ENCODE measurements at places on chromosomes 13 and 19. TPM values are rescaled to one million over a fixed set of nuclear protein-coding genes. Genes with fewer than 3 reads are reported as not detected.

- DNase-seq, result no peak
Measured at GRCh38 chr13:30052120-30052519, 201.7 kb upstream of the UBL3 start.

DNA sequence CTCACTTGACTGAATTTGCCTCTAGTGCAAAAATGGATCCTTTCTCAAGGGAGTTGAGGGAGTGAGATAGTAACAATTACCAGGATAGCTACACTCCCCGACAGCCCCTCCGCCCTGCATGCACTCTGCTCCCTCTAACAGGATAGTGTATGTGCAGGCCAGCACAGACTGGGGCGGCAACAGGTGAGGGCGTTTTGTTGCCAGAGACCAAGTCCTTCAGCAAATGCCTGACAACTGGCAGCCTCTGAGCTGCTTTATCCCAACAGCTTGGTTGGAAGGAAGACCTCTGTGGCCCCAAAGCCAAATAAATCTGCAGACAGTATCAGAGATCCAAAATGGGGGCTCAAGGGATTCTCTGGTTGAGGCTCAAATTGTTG is 86.6 kb downstream of the SLC7A1 start:
- peak; percentile 51 for DNase-seq

GRCh38 chr19:11136400-11137101 is 19.0 kb downstream of the SPC24 start:
- no peak for DNase-seq

DNA sequence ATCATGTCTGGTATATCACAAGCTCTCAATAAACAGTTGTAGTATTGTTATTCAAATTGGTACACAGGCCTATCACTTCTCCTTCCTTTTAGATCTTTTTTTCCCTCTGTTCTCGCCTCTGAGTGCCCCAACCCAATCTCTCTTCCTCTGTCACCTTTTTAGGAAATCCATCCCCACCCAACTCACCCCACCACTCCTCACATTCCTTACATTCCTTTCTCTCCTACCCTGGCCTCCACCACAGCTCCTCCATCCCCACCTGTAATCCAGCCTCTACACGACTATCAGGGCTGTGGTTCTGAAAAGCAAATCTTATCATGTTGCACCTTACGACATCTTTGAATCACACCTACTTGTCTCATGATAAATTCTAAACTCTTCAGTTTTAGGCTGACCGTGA is 545.4 kb upstream of the GPC6 start:
- DNase-seq, result no peak

DNA sequence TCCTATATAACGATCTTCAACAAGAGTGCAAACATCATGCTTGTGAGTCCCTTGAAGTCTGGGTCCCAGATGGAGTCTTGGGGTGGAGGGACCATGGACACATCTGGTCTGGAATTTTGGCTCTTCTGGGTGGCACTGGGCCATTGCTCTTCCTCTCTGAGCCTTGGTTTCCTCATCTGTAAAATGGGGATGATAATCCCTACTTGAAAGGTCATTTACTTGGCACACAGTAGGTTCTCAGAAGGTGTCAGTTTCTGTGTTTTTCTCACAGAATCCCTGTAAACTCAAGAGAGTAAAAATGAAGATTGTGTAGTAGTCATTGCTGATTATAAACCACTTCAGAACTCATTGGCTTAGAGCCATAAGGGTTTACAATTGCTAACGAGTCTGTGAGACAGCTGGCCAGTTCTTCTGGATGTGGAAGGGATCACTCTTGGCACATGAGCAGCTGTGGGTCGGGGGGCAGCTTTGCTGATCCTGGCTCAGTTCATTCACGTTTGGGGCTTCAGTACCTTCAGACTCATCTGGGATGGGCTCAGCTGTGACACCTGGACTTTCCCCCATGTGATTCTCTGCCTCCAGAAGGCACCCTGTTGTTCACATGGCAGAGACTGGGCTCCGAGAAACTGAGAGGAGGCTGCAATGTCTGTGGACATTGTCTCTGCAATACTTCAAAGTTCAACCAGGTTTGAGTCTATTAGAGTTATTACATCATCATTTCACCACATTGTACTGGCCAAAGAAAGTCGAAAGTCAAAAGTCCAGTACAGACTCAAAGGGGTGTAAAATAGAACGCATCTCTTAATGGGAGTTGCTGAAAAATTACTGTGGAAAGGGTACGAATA is 7.8 kb downstream of the CYP4F12 start:
- no peak for DNase-seq

- no peak for DNase-seq
Measured at GRCh38 chr19:11279505-11280236, 16.3 kb upstream of the TSPAN16 start.

DNA sequence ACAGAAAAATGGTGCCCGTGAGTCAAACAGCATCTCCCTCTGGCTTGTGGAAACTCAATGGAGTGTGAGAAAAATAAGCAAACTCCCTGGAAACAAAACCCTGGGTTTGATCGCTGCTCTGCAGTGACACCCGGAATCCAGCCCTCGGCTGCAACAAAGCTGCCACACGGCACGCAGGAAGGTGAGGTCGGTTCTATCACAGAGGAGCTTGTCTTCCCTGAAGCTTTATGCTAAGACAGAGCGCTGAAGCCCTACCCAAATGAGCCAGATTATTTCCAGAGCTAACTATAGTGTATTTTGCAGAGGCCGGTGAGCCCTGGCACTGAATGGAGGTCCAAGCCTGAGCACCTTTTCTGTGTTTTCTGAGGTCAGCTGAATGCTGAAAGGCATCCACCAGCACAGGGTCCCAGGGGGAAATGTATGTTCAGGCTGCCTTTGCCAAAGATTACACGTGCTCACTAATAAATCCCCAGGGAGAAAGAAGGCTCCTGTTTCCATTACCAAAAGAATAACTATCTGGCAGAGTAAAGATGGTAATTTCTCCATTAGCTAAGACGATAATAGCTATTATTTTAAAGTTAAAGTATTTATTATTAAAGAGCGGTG is 77.8 kb downstream of the TSHZ3 start:
- DNase-seq, result no peak

DNA sequence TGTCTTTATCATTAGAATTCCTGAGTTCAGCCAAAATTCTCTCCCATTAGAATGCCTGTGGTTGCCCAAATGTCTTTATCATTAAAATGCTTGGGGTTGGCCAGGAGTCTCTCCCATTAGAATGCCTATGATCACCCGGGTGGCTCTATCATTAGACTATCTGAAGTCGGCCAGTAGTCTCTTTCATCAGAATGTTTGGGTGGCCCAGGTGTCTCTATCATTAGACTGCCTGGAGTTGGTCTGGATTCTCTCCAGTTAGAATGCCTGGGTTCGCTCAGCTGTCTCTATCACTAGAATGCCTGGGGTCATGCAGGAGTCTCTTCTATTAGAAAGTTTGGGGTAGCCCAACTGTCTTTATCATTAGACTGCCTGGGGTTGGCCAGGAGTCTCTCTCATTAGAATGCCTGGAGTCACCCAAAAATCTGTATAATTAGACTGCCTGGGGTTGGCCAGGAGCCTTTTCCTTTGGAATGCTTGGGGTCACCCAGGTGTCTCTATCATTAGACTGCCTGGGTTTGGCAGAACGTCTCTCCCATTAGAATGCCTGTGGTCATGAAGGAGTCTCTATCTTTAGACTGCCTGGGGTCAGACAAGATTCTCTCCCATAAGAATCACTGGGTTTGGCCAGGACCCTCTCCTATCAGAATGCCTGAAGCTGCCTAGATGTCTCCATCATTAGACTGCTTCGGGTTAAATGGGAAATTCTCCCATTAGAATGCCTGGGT is 1478.3 kb downstream of the UQCRFS1 start:
- DNase-seq, result no peak

DNA sequence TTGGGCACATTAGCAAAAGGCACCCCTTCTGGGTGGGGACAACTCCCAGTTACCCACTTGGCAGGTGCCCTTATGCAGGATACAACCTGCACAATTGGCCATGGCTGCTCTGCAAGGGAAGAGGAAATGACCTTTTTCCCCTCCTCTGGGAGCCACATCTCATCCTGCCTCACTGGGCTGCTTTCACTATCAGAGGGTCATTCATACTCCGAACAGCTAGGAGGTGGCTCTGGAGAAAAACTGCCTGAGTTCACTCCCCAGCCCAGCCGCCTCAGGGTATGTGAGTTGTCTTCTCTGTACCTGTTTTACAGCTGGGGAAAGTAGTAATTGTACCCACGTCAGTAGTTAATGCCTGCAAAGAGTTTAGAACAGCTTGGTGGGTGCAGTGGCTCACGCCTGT is 7.1 kb upstream of the ACTN4 start:
- DNase-seq, result no peak

GRCh38 chr19:29381353-29382203 is 144.2 kb upstream of the VSTM2B start:
- no peak for DNase-seq

DNA sequence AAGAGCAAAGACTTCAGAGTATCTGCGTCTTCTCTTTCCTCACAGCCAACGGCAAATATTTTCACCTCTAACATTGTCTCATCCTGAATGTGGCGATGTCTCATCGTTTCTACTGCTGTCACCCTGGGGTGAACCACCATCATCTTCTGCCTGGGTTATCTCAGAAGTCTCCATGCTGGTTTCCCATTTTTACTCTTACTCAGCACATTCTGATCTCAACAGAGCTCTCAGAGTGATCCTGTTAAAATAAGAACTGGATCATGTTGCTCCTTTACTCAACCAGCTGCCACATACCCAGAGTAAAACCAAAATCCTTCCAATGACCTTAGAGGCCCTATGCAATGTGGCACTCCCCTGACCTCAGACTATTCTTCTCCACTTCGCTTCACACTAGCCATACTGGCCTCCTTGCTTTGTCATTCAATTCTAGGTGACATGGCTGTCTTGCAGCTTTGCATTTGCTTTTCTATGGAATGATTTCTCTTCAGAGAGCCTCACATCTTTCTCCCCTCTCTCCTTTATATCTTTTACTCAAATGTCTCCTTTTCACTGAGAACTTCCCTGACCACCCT is 7.8 kb upstream of the OLFM4 start:
- no peak for DNase-seq

DNA sequence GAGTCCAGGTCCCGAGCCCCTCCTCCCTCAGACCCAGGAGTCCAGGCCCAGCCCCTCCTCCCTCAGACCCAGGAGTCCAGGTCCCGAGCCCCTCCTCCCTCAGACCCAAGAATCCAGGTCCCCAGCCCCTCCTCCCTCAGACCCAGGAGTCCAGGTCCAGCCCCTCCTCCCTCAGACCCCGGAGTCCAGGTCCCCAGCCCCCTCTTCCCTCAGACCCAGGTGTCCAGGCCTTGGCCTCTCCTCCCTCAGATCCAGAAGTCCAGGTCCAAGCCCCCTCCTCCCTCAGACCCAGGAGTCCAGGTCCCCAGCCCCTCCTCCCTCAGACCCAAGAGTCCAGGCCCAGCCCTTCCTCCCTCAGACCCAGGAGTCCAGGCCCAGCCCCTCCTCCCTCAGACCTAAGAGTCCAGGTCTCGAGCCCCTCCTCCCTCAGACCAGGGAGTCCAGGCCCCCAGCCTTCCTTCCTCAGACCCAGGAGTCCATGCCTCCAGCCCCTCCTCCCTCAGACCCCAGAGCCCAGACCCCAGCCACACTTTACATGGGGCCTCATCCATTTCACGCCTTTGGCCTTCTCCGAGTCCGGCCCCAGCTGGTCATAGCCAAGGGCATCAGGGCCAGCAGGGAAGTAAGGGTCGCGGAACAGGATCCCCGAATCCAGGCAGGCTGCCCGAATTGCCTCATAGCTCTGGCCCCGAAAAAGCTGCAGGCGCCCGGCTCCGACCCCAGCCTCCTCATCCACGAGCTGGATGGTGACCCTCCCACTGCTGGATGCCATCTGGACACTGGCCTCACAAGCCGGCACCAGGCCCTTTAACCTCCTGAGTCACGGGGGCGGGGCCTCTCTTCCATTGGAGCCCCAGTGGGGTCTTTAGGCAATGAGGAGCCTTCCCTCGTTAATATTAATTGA is 628 bp downstream of the CAPN12 start:
- DNase-seq, result no peak

- no peak for DNase-seq
Measured at GRCh38 chr19:15507068-15508034, 974 bp upstream of the CYP4F22 start.

CGB3 gene
- total RNA-seq, result 0.22 TPM

FCGBP gene
- 2.8 TPM for total RNA-seq

NPAS1 gene
- 0.31 TPM for total RNA-seq

MARK4 gene
- total RNA-seq, result 11.1 TPM

ZNF701 gene
- 12.5 TPM for total RNA-seq

THSD1 gene
- 20.7 TPM for total RNA-seq
